Thymus (tissue), 14 donors: ENCODE measurements at places on chromosomes 5 and 9. TPM values are rescaled to one million over a fixed set of nuclear protein-coding genes. Genes with fewer than 3 reads are reported as not detected.

- H3K27me3 ChIP-seq = no peaks in the 10 kb centered on the region
- no peaks in the 10 kb centered on the region for H3K36me3 ChIP-seq
- DNase-seq = no peak
- no peak overlapping the region for H3K4me3 ChIP-seq
- H3K27ac ChIP-seq = no peak overlapping the region
Observed at GRCh38 chr5:157066080-157066479, 7.2 kb upstream of the HAVCR1 start.

- H3K4me3 ChIP-seq = no peak overlapping the region
- peak; percentile 86 for DNase-seq
- no peaks in the 10 kb centered on the region for H3K4me1 ChIP-seq
- no peak overlapping the region for H3K27ac ChIP-seq
Observed at GRCh38 chr5:96752341-96753016, 55.3 kb downstream of the ERAP1 start.

- DNase-seq = no peak
- peaks cover 30% of the 10 kb centered on the region for H3K4me1 ChIP-seq
- no peaks in the 10 kb centered on the region for H3K27me3 ChIP-seq
- H3K27ac ChIP-seq = peak overlapping the region; percentile 26
- H3K4me3 ChIP-seq = no peak overlapping the region
- H3K36me3 ChIP-seq = no peaks in the 10 kb centered on the region
Observed at GRCh38 chr9:137236936-137237421, 4.1 kb upstream of the TUBB4B start.

DNA sequence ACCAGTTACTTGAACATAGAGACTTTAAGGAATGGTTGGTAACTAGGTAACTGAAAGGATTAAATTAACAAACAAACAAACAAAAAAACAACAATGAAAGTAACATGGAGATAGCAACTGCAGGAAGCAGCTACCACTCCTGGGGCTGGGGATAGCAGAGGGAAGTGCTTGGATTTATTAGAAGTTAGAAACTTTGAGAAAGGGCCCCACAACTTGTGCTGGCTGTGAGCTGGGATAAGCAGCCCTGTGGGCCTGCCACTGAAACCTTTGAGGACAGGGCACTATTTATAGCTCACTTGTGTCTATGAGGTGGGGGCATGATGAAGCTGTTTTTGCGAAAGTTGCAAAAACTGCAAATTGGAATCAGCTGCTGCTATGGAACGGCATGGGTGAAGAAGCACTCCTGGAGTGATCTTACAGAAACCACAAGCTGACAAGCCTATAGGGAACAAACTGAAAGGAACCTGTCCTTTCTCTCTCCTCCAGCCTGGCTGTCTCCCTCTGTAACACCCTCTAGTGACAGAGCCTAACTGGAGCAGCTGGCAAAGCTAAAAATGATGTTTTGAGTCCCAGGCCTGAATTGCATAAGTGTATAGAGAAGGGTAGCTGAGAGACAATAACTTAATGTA lies 91.4 kb upstream of the RANBP6 start:
- no peak overlapping the region for H3K4me3 ChIP-seq
- peak overlapping the region; percentile 28 for H3K27ac ChIP-seq
- DNase-seq = peak; percentile 22
- H3K27me3 ChIP-seq = no peaks in the 10 kb centered on the region
- no peaks in the 10 kb centered on the region for H3K36me3 ChIP-seq

The HSPA5 gene
- polyA plus RNA-seq = 113 TPM

- no peaks in the 10 kb centered on the region for H3K4me1 ChIP-seq
- no peak overlapping the region for H3K4me3 ChIP-seq
- no peak overlapping the region for H3K27ac ChIP-seq
- H3K36me3 ChIP-seq = no peaks in the 10 kb centered on the region
- DNase-seq = no peak
- H3K27me3 ChIP-seq = no peaks in the 10 kb centered on the region
Observed at GRCh38 chr5:103801681-103802080, 239.1 kb upstream of the NUDT12 start.

The SEMA6A gene
- 3.6 TPM for polyA plus RNA-seq

GRCh38 chr5:146698651-146699050 lies 179.9 kb downstream of the PPP2R2B start:
- H3K27me3 ChIP-seq = no peaks in the 10 kb centered on the region
- DNase-seq = no peak
- H3K36me3 ChIP-seq = no peaks in the 10 kb centered on the region
- no peak overlapping the region for H3K4me3 ChIP-seq
- H3K4me1 ChIP-seq = no peaks in the 10 kb centered on the region

DNA sequence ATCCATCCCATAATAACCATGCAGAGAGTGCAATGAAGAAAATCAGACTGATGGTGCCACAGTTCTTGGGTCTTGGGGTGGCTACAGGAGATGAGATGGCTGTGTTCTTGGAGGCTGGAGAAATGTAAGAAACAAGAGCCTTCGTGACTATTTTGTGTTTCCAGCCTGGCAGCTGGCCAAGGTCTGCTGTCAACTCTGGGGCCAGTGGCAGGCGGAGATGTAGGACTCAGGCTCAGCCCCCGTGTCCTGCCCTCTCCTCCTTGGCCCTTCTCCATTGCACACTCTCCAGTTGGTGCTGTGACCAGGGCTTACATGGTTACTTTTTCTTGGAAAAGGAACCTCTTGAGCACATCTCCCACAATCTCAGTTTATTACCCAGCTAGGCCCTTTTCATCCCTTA lies 235.4 kb downstream of the DMRT2 start:
- no peaks in the 10 kb centered on the region for H3K27me3 ChIP-seq
- DNase-seq = no peak
- H3K27ac ChIP-seq = no peak overlapping the region
- peaks cover 3% of the 10 kb centered on the region for H3K4me1 ChIP-seq
